Uterus (tissue), 4 donors: ENCODE measurements at places on chromosomes 1 and 21. TPM values are rescaled to one million over a fixed set of nuclear protein-coding genes. Genes with fewer than 3 reads are reported as not detected.

The SYNC gene
- total RNA-seq: 19.8 TPM

DNA sequence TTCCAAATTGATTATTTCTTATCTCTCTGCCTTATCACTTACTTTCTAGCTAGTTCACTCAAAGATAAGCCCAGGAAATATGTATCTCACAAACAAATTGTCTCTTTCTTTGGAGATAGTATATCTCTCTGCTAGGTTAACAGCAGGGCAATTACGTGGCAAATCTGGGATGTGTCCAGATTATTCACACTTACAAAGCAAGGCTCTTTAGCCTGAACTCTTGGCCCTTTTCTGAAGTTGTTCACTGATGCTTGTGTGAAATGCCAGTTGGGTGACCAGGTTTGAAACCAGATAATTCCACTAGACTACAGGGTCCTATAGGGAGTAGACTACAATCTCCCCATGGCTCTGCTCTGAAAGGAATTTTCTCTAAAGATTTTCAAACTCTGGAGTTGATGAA is 30.8 kb upstream of the FAM78B start:
- H3K4me3 ChIP-seq: no peak overlapping the region
- H3K36me3 ChIP-seq: no peaks in the 10 kb centered on the region
- no peaks in the 10 kb centered on the region for H3K4me1 ChIP-seq

DNA sequence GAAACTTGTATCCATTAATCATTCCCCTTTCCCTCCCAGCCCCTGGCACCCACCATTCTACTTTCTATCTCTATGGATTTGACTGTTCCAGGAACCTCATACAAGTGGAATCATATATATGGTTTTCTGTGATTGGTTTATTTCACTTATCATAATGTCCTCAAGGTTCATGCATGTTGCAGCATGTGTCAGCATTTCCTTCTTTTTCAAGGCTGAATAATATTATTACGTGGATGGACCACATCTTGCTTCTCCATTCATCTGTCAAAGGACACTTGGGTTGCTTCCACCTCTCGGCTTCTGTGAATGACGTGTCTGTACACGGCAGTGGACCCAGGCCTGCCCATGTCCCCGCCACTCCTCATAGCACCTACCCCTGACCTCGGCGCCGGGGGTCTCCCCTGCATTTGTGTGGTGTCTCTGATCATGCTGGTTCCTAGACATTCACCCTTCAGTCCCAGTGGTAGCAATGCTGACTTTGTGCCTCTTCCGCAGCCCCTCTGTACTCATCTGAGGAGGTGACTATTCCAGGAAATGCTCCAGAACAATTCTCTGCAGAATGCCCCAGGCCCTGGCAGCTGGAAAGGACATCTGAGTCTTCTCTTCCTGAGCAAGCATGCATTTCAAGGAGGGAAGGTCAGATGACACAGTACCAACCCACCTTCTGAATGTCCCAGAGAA is 136.9 kb downstream of the PSMG1 start:
- H3K27me3 ChIP-seq: no peaks in the 10 kb centered on the region
- no peak for DNase-seq
- no peaks in the 10 kb centered on the region for H3K36me3 ChIP-seq

DNA sequence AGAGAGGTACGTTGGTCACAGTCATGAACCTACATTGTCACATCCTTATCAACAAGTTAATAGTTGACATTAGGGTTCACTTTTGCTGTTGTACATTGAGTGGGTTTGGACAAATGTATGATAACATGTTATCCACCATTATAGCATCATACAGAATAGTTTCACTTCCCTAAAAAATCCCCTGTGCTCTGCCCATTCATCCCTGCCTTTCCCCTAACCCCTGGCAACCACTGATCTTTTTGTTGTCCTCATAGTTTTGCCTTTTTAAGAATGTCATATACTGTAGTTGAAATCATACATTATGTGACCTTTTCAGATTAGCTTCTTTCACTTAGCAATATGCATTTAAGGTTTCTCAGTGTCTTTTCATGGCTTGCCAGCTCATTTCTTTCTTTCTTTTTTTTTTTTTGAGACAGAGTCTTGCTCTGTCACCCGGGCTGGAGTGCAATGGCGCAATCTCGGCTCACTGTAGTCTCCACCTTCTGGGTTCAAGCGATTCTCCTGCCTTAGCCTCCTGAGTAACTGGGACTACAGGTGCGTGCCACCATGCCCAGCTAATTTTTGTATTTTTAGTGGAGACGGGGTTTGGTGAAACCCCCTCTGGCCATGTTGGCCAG is 50.6 kb downstream of the UCK2 start:
- no peaks in the 10 kb centered on the region for H3K27me3 ChIP-seq
- H3K27ac ChIP-seq: no peak overlapping the region
- H3K4me1 ChIP-seq: no peaks in the 10 kb centered on the region
